ENCODE measurements at places on chromosomes 7 and 10.

GRCh38 chr10:128843972-128844371 is 623.1 kb upstream of the MGMT start:
- no peak for DNase-seq

DNA sequence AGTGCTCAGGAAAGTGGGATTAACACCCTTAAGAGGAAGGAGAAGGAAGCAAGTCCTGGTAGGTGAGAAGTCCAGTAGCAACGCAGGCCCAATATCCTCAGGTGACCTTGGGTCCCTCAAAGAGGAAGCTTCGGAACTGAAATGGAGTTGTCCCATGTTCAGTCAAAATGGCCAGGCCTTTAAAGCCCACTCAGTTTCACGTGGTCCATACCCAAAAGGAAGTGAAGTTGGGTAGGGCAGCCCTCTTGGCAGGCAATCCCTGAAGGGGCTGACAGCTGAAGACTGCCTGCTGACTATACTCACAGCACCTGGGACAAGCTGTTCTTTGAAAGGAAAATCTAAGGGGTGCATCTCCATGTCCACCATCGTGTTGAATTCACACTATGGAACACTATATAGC is 3.0 kb downstream of the GSAP start:
- DNase-seq = no peak

- DNase-seq = peak; percentile 83
Observed at GRCh38 chr7:98294798-98295382, 13.4 kb downstream of the BRI3 start.

- no peak for DNase-seq
Observed at GRCh38 chr10:86348321-86349210, 18.0 kb downstream of the GRID1 start.

GRCh38 chr7:2515424-2516193 is 4.0 kb upstream of the LFNG start:
- DNase-seq = no peak

DNA sequence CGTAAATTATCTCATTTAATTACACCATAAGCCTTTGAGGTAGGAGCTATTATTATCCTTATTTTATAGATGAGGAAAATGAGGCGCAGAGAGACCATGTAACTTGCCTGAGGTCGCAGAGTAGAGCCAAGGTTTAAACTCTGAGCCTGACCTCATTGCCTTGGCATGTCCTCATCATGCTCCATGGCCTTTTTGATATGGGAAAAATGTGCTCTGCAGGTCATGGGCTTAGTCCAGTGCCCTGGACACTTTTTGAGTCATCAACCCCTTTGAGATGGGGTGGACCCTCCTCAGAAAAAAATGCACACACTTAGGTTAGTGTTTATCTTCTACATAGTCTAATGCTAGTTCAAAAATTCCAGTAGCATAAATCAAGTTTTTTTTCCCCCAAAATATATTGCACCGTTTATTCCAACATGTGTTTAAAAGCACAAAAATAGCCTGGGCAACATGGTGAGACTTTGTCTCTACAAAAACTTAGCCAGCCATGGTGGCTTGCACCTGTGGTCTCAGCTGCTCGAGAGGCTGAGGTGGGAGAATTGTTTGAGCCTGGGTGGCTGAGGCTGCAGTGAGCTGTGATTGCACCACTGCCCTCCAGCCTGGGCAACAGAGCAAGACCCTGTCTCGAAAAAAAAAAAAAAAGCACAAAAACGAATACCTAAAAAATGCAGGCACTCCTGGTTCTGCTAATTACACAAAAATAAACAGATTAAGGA is 28.6 kb upstream of the TMEM178B start:
- no peak for DNase-seq

DNA sequence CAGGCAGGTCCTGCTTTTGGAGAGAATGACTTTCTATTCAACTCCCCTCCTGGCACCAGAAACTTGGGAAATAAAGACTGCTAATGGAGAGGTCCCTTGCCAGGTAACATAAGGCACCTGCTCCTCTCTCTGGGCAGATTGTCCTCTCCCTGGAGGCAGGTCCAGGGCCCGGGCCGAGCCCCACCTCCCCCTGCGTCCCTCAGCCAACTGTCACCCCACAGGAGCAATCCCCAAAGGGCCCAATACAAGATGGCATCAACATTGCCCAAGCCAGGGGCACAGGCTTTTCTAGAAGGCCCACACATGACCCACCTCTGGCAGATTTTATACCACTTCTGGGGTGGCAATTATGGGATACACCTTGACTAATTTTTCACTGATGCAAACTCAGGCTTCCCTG is 145.2 kb downstream of the HERPUD2 start:
- DNase-seq = no peak

DNA sequence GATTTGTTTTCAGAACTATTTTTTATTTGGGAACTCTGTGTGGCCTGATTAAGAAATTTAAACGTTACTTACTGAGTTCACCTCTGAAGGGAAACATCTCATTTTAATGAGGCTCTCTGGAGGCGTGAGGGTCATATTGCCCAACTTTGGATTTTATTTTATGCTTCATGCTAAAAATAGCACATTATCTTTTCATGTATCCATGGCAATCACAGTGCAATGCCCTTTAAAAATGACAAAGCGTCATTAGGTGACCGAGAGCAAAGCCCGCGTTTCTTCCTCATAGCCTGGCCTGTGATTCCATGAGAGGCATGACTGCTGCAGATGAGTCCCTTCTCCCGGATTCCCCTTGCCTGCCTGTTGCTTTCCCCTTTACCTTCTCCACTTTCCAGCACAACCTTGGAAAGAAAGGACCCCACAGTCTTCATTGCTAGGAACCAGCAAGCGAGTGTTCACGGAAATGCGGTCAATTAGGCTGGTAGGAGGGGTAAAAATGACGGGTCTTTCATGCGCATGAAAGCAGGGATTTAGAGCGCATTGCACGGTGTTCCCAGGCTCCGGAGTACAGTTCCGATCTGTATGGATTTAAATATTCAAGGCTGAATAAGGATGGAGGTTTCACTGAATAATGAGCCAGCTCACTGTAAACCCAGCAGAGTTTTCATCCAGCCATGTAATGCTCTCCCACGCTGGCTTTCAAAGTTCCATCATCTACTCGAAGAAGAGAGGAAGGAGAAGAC is 98.2 kb upstream of the PITRM1 start:
- no peak for DNase-seq

- DNase-seq = no peak
Observed at GRCh38 chr7:24700521-24701260, 56.6 kb downstream of the GSDME start.

- no peak for DNase-seq
Observed at GRCh38 chr10:86872757-86873156, 84.7 kb downstream of the MMRN2 start.

DNA sequence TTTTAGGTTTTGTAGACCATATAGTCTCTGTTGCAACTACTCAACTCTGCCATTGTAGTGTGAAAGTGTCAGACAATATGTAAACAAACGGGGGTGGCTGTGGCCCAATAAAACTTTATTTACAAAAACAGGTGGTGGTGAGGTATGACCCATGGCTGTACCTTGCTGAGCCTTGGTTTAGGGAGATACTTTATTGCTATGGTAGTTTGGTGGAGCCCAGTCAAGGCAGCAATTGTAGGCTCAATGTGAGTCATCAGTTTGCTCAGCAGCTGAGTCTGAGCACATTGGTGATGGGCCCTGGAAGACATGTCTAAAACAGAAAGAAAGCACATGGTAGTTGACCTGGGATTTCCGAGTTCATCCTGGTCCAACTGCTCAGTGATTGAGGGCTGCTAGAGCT is 242.5 kb downstream of the REEP3 start:
- DNase-seq = no peak

GRCh38 chr7:40918701-40919271 is 784.0 kb downstream of the SUGCT start:
- peak; percentile 77 for DNase-seq

DNA sequence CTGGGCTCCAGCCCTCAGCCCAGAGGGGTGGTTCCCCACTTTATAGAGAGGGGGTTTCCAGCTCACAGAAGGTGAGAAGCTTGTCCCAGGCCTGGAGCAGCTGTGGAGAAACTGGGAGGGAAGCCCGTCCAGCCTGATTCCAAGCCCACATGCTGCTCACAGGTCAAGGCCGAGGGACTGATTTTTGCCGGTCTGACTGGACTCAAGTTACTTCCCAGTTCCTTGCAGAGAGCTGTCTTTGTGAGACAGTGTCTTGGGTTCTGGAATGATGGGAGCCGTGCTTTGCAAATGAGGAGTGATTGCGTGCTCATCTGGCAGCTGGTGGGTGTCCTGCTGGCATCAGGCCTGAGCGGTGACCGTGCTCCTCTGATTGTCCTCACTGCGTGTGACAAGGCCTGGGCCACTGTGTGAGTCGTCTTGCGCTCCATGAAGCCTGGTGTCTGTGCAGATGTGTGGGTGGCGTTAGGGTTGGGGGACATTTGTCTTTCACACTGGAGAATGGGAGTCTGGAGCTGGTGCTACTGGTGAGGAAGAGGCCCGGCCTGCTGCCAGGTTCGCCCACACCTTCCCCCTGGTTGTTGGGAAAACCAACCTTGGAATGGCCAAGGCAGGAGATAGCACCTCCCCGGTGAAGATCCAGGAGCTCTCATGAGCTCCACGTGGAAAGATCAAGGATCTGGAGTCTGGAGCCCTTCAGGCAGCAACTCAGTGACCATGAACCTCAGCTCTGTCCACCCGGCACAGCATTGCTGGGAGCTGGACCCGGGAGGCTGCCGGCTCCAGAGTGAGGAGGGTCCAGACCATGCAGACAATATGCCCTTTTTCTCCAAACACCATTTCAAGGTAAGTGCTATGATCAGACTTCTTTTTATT is 129.6 kb downstream of the SMURF1 start:
- DNase-seq = no peak

DNA sequence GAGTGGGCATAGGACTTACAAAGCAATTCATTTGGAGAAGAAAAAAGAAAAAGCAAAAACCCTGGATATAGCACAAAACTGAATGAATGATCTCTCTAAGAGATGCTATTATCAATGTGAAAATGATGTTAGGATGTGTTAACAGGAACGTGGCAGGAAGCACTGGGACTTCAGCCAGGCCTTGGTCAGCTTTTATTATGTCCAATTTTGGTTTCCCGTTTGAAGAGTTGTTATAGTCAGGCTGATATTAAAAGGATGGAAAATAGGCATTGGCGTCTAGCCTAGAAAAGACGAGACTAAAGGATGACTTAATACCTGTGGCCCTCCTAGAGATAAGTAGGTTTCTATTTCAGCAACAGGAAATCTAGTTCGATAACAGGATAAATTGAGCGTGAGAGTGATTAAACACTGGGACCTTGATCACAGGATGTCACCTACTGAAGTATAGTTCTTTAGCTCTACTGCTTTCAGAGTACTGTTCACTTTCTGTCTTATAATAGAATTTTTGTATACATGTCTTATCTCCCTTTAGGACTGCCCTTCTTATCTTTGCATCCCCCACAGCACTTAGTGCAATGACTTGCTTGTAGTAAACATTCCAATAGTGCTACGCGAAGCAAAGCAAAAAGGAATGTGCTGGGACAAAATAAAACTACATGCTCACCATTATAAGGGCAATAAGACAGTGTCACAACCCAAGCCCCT is 99.8 kb upstream of the AGBL3 start:
- peak; percentile 47 for DNase-seq

GRCh38 chr7:128093614-128094570 is 62.7 kb upstream of the LRRC4 start:
- DNase-seq = no peak

- no peak for DNase-seq
Observed at GRCh38 chr10:109740436-109740835, 182.9 kb downstream of the XPNPEP1 start.

- peak; percentile 48 for DNase-seq
Observed at GRCh38 chr7:5695727-5696345, 85.6 kb downstream of the RNF216 start.

- no peak for DNase-seq
Observed at GRCh38 chr10:101828766-101829551, 10.7 kb upstream of the OGA start.

- no peak for DNase-seq
Observed at GRCh38 chr10:93261961-93262610, 188.4 kb downstream of the CYP26A1 start.

DNA sequence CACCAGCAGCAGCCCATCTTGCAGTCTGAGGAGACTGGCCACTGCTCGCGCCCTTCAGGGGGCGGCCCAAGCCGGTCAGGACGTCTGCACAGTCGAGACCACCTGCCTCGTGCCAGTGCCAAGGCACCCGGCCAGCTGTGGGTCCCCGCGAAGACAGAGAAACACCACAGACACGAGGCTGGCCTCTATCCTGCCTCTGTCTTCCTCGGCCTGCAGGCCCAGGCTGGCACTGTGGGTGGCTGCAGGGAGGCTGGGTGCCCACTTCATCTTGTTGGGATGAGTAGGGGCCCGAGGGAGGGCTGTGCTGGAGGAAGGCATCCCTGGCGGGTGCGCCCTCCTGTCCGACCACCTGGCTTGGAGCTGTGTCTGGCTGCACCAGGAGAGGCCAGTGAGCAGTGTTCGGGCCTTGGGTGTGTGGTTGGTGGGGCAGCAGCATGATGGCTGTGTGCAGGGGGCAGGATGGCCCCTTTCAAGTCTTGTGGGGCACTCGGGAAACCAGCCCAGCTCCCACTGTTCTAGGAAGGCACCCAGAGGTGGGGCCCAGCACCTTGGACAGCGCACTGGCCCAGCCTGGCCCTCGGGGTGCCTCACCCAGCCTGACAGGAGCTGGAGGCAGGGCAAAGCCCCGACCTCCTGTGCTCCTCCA is 7.3 kb downstream of the DPYSL4 start:
- peak; percentile 76 for DNase-seq

- DNase-seq = no peak
Observed at GRCh38 chr7:158991824-158992621, 135.7 kb downstream of the DYNC2I1 start.

GRCh38 chr10:117537904-117538524 is 4.5 kb upstream of the EMX2 start:
- DNase-seq = peak; percentile 36

DNA sequence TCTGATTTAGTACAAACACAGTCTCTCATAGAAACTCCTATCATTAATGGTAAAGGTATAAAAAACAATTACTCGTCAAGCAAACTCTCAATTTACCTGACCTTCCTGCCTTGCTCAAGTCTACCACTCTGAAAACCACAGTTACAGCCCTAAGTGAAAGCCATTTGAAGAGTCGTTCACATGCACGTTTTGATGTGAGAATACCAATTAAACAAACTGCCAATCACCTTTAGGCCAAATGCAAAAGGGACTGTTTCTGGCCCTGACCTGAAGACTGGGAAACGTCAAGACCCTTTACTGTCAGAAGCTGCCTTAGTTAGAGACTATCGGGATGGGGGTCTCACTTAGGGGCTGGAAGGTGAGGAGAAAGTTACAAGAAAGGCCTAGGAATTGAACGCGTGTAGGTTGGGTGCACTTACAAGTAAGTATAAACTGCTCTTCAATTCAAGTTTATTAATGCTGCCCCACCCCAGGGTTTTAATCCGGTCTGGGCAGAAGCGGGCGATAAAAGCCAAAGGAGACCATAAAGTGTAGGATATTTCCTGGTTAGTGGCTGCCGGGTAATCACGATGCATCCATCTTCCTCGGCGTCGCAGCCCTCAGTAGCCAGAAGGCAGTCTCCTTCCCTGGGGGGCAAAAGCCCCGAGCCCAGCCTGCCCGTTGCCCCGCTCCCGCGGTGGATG is 935 bp downstream of the TM9SF3 start:
- DNase-seq = no peak

GRCh38 chr7:116331020-116331419 is 120.7 kb downstream of the TES start:
- DNase-seq = peak; percentile 54

All from GM03348 (cell line).